ENCODE measurements at places on chromosomes 11 and 22. TPM values are rescaled to one million over a fixed set of nuclear protein-coding genes. Genes with fewer than 3 reads are reported as not detected.

CYTH4 gene
- total RNA-seq: 4.0 TPM

SCGB1C1 gene
- not detected for total RNA-seq

CNIH2 gene
- not detected for total RNA-seq

MB gene
- not detected for total RNA-seq

TSGA10IP gene
- not detected for total RNA-seq

DNA sequence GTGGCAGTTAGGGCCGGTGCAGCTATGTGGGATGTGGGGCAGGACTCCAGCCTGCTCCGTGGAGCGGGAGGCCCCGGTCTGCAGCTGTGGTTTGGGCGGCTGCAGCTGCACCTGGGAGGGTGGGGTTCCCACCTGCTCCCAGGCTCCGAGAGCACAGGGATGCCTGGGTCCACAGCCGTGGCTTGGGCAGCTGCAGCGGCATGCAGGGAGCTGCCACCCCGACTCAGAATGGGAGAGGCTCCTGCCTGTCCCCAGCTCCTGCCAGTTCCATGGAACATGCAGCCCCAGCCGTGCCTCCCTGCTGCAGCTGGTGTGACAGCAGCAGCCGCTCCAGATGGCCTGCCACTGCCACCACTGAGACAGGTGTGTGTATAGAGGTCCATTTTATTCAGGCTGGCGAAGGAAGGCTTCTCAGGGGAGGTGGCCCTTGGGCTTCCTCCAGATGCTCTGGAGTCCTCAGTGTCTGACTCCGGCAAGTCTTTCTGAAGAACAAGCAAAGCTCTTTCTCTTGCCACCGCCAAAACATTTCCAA is 21.8 kb upstream of the UPK3A start:
- no peak for DNase-seq

GRCh38 chr22:39658367-39658766 is 87.8 kb downstream of the CACNA1I start:
- DNase-seq: no peak

- DNase-seq: no peak
These were observed 39.7 kb downstream of the FAT3 start for GRCh38 chr11:92264350-92264749.

GRCh38 chr22:38189104-38189503 is 7.5 kb upstream of the PLA2G6 start:
- DNase-seq: no peak

- no peak for DNase-seq
These were observed 55.2 kb upstream of the MPEG1 start for GRCh38 chr11:59267736-59268475.

- no peak for DNase-seq
These were observed 4.8 kb downstream of the CCDC88B start for GRCh38 chr11:64344787-64345186.

DNA sequence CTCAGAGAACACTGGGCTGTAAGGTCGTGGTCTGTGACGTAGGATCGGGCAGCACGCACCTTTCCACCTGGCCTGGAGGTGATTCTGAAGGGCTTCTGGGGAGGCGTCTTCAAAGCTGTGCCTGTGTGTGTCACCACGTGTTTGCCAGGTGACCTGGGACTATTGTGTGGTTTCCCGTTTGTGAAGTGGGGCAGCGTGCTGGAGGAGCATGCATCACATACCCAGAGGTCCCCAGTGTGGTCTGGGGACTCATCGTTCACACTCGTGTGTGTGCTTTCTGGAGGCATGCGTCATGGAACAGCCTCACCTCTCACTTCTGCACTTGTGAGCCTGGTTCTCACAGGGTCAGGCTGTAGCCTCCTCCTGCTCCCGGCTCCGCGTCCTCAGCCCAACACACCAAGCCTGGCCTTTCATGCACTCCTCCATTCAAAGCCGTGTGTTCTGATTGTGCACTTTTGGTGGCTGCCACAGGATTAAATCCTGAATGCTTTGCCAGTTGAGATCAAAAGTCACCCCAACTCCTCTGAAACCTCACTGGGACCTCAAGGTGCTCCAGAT is 106.3 kb downstream of the KCNQ1OT1 start:
- no peak for DNase-seq

Measured in thyroid gland (tissue), 4 donors.